Fibroblast of skin of right quadriceps (primary cell): ENCODE measurements at places on chromosomes 7 and 10.

- no peak for DNase-seq
Observed at GRCh38 chr7:123581162-123581459, 20.5 kb upstream of the ASB15 start.

- peak; percentile 61 for DNase-seq
Observed at GRCh38 chr7:100799037-100799896, 28.1 kb downstream of the EPHB4 start.

- no peak for DNase-seq
Observed at GRCh38 chr10:79382491-79382941, 35.2 kb downstream of the PPIF start.

GRCh38 chr10:20087353-20087752 lies 271.1 kb downstream of the PLXDC2 start:
- no peak for DNase-seq

GRCh38 chr7:16739863-16740622 lies 13.5 kb upstream of the TSPAN13 start:
- DNase-seq, result peak; percentile 97

GRCh38 chr10:110717781-110718589 lies 73.8 kb downstream of the RBM20 start:
- DNase-seq, result no peak

DNA sequence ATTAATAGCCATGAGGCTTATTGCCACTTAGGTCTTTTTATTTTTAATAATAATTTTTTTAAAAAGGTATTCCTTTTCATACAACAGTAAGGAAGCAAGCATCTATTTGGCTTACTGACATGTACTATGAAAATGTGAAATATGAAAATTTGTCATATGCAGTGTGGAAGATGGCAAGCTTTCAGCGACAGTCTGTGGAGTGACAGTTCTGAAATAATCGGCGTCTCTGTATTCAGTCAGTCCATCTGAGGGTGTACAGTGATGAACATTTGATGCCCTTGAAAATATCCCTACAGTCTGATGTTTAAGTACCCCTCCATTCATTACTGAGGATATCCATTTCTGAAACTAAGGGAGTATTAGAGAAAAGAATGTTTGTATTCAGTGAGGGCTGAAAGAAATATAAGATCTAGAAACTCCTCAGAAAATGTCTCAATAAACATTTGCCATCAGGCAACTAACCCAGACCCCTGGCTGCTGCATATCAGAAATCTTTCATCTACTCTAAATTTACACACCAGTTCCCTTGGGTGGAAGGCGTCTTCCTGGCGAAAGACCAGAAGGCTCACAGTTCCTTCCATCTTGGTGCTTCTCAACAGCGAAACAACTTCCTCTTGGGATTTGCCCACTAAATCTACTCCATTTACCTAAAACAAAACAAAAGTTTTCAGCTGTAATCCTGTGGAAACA lies 440.6 kb downstream of the PARD3 start:
- DNase-seq, result no peak

GRCh38 chr7:56124981-56125380 lies 8.8 kb upstream of the NUPR2 start:
- DNase-seq, result no peak

DNA sequence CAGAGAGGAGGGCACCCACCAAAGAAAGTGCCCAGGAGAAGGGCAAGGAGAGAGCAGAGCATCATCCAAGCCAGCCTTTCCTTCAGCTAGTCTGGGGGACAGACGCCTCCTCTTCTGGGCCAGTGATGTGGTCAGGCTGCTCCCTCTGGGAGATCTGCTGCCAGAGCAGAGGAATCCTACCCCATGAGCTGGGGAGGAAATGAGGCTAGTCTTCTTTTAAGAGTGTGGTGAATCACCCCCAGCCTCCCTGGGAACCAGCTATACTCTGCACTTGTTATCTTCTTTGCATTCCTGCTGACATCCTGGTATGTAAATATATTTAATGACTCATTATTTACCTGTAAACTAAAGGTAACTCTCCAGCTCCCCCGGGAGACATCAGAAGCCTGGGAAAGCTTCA lies 41.6 kb upstream of the EPHB6 start:
- DNase-seq, result peak; percentile 59

DNA sequence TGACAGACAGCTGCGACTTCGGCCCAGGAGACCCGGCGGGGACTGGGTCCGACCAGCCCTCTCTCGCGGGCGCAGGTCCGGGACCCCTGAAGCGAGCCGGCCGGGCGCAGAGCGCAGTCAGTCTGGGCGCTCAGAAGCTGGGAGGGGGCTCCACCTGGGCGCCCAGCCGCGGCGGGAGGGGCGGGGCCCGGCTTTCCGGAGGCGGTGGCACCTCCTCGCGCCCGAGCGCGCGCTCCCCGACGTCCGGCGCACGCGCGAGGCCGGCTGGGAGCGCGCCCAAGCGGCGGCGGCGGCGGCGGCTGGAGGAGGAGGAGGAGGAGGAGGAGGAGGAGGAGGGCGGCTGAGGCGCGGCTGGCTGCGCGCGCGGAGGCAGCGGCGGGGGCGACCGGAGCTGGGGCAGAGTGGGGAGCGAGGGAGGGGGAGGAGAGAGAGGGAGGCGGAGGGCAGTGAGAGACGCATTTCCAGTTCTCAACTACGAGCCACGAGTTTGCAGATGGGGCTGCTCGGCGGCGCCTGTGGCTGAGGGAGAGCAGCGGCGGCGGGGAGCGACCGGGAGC lies at the start of gene PALS2:
TSS of gene PALS2 (plus strand) at position 456 of the 557 bp plus-strand sequence. CDS start 50,216 bp downstream, outside the sequence.
- DNase-seq, result peak; percentile 72

DNA sequence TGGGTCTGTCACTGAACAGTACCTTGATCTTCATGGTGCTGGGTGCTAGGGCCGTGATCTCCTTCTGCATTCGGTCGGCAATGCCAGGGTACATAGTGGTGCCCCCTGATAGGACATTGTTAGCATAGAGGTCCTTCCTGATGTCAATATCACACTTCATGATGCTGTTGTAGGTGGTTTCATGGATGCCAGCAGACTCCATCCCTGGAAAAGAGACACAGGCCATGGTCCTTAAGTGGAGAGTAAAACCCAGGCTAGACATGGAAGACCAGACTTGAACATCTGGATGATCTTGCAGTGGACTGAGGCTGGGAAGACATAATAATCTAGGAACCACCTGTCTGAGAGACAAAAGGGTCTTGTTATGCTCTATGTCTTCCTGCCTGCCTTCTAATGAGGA lies 14.5 kb downstream of the ACTA2 start:
- no peak for DNase-seq

GRCh38 chr7:152330827-152331226 lies 105.0 kb downstream of the KMT2C start:
- peak; percentile 3 for DNase-seq

DNA sequence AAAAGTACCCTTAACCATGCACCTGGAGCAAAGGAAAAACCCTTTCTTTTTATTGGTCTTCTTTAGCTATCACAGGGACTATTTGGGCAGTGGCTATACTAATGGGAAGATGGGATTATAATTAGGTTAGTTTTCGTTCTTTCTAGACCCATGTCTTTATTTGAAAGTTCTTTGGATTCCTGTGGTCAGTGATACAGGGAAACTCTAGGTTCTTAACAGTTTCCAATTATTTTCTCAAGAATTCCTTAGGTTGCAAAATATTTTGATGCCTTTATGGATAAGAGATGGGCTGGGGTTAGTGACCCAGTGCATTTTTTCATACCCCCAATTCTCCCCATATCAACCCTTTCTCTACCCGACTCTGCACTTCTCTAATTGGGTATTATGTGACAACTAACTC lies 49.0 kb downstream of the ADD3 start:
- DNase-seq, result peak; percentile 83

DNA sequence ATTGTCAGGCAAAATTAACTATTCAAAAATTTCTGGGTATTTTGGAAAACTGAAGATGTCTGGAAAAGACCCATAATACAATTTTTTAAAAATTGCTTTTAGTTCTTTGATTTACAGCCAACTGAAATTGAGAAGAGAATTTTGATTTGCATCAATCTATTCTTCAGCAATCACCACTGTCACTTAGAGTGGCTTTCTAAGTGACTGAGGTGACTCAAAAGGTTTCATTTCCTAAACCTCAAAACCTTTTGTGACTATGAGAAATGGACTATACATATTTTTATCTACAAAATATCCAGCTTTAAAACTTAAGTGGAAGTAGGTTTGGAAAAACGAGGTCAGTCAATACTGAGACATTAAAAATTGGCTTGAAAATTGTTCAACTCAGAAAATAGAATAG lies 60.0 kb downstream of the ENO4 start:
- no peak for DNase-seq

- DNase-seq, result no peak
Observed at GRCh38 chr7:44432381-44432977, 58.0 kb downstream of the NUDCD3 start.

DNA sequence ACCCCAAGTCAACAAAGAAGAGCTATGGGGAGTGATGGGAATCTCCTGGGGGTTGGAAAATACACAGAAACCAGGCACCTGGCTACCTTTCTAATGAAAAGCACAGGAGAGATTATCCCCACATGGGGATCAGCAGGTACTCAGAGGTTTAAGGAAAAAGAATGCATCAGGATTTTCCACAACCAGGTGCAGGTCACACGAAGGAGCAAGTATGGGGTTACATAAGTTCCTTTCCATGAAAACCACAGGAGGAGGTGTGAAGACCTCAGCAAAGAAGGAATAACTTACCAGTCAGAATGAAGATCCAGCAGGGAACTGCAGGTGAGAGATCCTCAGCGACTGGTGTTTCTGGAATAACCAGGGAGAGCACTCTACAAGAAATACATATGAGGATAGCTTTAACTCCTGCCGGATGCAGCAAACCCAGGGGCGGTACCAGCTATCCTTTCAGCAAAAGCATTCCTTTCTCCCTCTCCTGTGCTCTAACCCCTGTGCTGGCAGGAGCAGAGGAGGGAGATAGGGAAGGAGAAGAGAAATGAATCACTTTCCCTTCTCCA lies 116.7 kb upstream of the TMEM106B start:
- no peak for DNase-seq

- DNase-seq, result peak; percentile 34
Observed at GRCh38 chr10:120456626-120457430, at the start of gene PLPP4. PLPP4 (plus strand) TSS chr10:120457227; CDS start chr10:120457306, 79 bp downstream.

- DNase-seq, result no peak
Observed at GRCh38 chr7:102832674-102833073, 80.1 kb upstream of the LRRC17 start.

DNA sequence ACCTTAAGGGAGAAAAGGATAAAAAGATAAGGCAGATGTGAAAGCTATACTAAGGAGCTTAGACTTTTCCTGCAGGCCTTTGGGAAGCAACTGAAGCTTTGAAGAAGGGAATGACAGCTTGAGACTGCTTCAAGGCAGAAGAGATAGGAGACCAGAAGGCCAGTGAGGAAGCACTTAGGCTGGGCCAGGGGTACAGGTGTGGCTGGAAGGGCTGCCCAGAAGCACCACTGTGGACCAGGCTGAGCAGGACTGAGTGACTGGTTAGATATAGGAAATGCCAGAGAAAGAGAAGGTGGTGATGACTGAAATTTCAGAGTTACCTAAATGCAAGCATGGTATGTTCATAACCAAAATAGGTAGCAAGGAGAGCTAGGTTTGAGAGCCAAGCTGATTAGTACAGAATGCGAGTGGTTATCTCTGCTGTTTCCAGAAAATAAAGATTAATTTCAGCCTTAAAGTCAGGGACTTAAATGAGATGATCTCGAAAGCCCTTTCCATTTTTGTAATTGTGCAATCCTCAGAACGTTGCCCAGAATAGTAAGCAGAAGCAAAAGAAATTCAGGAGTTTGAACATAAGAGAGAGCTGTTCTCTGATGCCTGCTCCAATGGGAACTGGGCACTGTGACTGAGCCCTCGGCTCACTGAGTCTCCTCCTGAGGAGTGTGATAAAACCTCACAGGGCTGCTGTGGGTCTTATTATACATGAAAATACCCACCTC lies 54.9 kb downstream of the MET start:
- no peak for DNase-seq

GRCh38 chr7:41762641-41763040 lies 59.8 kb upstream of the INHBA start:
- DNase-seq, result no peak

- no peak for DNase-seq
Observed at GRCh38 chr7:26343320-26343832, 51.7 kb downstream of the SNX10 start.

DNA sequence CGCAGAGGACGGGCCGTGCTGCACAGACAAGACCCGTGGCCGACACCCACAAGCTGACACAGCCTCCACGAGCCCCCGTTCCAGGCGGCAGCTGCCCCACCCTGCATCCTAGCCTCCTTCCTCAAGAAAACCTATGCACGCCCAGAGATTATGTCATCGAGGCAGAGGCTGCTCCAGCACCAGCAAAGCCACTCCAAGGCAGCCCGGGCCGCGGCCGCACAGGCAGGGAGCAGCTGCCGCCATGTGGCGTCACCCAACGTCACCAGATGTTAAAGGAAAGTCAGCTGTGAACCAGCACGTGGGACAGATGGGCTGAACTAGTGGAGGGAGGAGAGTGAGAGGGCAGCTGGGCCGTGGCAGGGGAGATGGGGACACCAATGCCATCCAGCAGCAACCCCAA lies 59.8 kb downstream of the STK32C start:
- no peak for DNase-seq

DNA sequence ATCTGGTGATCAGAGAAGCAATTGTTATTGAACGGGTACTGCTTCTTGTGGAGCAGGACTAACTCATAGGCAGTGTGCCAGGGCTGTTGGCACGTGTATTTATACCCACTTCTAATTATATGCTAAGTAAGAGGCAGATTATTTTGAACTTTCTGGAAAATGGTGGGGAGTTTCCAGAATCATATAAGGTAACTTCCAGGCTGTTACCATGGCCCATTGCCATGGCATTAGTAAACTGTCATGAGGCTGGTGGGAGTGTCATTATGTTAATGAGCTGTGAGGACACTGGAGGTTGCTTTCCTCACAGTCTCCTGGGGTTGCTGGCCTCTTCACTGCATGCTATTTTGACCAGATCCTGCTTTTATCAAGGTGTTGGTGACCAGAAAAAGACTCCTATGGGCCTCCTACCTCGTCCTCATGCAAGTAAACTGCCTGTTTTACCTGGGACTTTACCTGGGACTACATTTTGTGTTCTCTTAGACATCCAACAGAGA lies 122.6 kb downstream of the KCND2 start:
- DNase-seq, result no peak

GRCh38 chr7:128201067-128201689 lies 39.9 kb upstream of the LEP start:
- DNase-seq, result no peak

- peak; percentile 18 for DNase-seq
Observed at GRCh38 chr7:111108496-111108895, 17.6 kb downstream of the LRRN3 start.

- no peak for DNase-seq
Observed at GRCh38 chr7:67711706-67712105, 715.1 kb downstream of the TYW1 start.

DNA sequence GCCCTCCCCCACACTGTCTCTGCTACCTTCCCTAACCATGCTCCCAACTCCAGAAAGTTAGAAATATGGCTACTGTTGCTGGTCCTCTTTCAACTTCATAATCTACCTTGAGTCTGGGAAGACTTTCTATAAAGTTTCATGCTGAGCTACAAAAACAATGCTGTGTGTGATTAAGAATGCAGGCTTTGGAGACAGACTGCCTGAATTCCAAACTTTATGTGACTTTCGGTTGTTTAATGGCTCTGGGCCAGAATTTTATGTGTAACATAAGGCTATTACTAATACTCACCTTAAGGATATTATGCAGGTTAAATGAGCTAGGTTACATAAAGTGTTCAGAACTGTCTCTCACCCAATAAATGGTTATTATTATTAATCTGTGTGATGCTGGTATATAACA lies 19.1 kb downstream of the BET1 start:
- peak; percentile 19 for DNase-seq

- DNase-seq, result no peak
Observed at GRCh38 chr10:109957092-109957797, 33.9 kb upstream of the XPNPEP1 start.

- no peak for DNase-seq
Observed at GRCh38 chr7:139594911-139595476, 71.5 kb downstream of the CLEC2L start.
